Cardiac ventricle fibroblast (primary cell): ENCODE measurements at places on chromosomes 5 and 9. TPM values are rescaled to one million over a fixed set of nuclear protein-coding genes. Genes with fewer than 3 reads are reported as not detected.

The NUTM2G gene
- total RNA-seq: not detected in 2 replicates

The PCDHB16 gene
- 0.81 and 1.0 TPM in 2 replicates for total RNA-seq

The MAST4 gene
- total RNA-seq: 21.4 and 26.7 TPM in 2 replicates

The SLC34A3 gene
- not detected in 2 replicates for total RNA-seq

The ORM2 gene
- not detected in 2 replicates for total RNA-seq

The GAPT gene
- not detected in 2 replicates for total RNA-seq

The SLC6A7 gene
- not detected in 2 replicates for total RNA-seq

The GRIN1 gene
- total RNA-seq: 0.29 TPM in 1 of 2 replicates, not detected in the other

The VCAN gene
- 1,063 and 1,194 TPM in 2 replicates for total RNA-seq

The PRRX2 gene
- total RNA-seq: 6.5 and 11.9 TPM in 2 replicates

The IFNB1 gene
- not detected in 2 replicates for total RNA-seq

The PNPLA7 gene
- total RNA-seq: 1.9 and 3.3 TPM in 2 replicates

The FOXI1 gene
- not detected in 2 replicates for total RNA-seq

The FOXD4L4 gene
- not detected in 2 replicates for total RNA-seq

The TMOD1 gene
- 0.06 and 0.39 TPM in 2 replicates for total RNA-seq

The ST6GALNAC4 gene
- total RNA-seq: 67.5 and 83.5 TPM in 2 replicates

The HTR1A gene
- not detected in 2 replicates for total RNA-seq

The PCDHB10 gene
- 0.56 and 1.2 TPM in 2 replicates for total RNA-seq

The RAB24 gene
- total RNA-seq: 44.0 and 47.7 TPM in 2 replicates

The ZNF782 gene
- 0.87 and 1.5 TPM in 2 replicates for total RNA-seq

The POC5 gene
- 3.1 and 4.8 TPM in 2 replicates for total RNA-seq

The AGTPBP1 gene
- total RNA-seq: 4.7 and 5.9 TPM in 2 replicates

The TSLP gene
- total RNA-seq: 0.24 and 0.94 TPM in 2 replicates

The CDC42SE2 gene
- total RNA-seq: 9.4 and 15.1 TPM in 2 replicates

The ZNF366 gene
- 0.44 and 0.88 TPM in 2 replicates for total RNA-seq

The TSSK1B gene
- total RNA-seq: 0.10 and 0.12 TPM in 2 replicates

The PDCD1LG2 gene
- total RNA-seq: 4.9 and 7.2 TPM in 2 replicates

The SOHLH1 gene
- total RNA-seq: not detected in 2 replicates

The WNT8A gene
- total RNA-seq: not detected in 2 replicates

The LHX2 gene
- total RNA-seq: 0.29 and 0.56 TPM in 2 replicates

The RGS14 gene
- 9.9 and 34.2 TPM in 2 replicates for total RNA-seq

The HAVCR2 gene
- total RNA-seq: 0.39 and 0.75 TPM in 2 replicates

The ZNF483 gene
- 0.68 and 2.6 TPM in 2 replicates for total RNA-seq

The C9 gene
- total RNA-seq: not detected in 2 replicates

The NDST1 gene
- total RNA-seq: 98.7 and 108 TPM in 2 replicates

The ANKRD34B gene
- total RNA-seq: not detected in 2 replicates

The GRM6 gene
- total RNA-seq: not detected in 2 replicates

The PLPP7 gene
- total RNA-seq: 16.5 and 22.2 TPM in 2 replicates

The FCN2 gene
- not detected in 2 replicates for total RNA-seq

The OR1J1 gene
- total RNA-seq: not detected in 2 replicates

The FSD1L gene
- 1.1 and 1.2 TPM in 2 replicates for total RNA-seq

The VLDLR gene
- total RNA-seq: 3.7 and 4.2 TPM in 2 replicates

The CDKN2A gene
- total RNA-seq: 19.5 and 22.0 TPM in 2 replicates

The TTC39B gene
- 3.8 and 6.4 TPM in 2 replicates for total RNA-seq

The ATP10B gene
- not detected in 2 replicates for total RNA-seq

The PCDHGC5 gene
- total RNA-seq: 2.1 and 2.9 TPM in 2 replicates

The UGCG gene
- total RNA-seq: 13.1 and 14.9 TPM in 2 replicates

The FOXD4 gene
- 0.12 TPM in 1 of 2 replicates, not detected in the other for total RNA-seq
